NCI-H1694 treated with DMSO at 0.1 percent for 48 hours (cell line): ENCODE measurements at places on chromosomes 3 and 15.

- DNase-seq = peak; percentile 5
Measured at GRCh38 chr15:65212097-65212496, 824 bp upstream of the CILP start.

DNA sequence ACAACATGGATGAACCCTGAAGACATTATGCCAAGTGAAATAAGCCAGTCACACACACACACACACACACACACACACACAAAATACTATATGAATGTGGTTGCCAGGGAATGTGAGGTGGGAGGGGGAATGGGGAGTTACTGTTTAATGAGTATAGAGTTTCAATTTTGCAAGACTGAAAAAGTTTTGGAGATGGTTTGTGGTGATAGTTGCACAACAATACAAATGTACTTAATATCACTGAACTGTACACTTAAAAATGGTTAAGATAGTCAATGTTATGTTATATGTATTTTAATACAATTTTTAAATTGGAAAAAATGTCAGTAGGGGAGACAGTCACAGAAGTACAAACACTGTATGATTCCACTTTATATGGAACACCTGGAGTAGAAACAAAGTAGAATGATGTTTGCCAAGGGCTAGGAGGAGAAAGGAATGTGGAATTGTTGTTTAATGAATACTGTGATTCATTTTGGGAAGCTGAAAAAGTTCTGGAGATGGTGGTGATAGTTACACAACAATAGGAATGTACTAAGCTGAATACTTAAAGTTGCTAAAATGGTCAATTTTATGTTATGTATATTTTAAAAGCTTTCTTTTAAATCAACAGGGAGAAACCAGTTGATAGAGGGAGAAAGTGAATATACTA is 76.6 kb downstream of the RPL39L start:
- DNase-seq = no peak

- DNase-seq = no peak
Measured at GRCh38 chr3:185052631-185053030, 100.2 kb downstream of the C3orf70 start.

DNA sequence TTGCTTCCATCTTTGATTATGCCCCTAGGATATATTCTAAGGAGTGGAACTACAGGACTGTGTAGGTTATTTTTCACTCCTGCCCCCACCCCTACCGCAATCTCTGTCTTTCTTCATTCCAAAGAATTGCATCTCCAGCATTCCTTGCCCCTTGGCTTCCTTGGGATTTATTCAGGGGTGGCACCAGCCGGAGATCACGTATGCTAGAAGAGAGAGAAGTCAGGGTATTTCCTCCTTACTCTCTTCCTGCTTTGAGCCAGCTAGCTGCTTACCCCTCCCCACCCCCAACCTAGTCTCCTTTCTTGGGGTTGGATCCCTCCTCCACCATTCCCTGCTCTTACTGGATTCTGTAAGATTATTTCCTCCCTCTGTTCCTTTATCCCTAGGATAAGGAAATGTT is 35.0 kb upstream of the DENND4A start:
- DNase-seq = no peak

DNA sequence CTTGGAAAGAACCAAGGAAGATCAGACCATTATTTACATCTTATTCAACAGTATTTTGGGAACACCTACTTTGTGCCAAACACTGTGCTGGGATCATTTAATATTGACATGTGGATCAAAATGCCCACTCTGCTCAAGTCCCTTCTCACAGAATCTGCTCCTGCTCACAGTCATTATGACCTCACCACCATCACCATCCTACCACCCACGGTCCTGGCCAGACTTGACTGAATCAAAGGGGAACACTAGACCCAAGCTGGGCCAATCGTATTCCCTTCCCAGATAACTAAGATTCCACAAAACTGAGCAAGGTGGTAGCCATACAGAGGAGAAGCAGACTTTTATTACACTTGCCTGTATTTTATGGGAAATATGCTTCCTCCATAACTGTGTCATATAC is 3.4 kb upstream of the CEP152 start:
- DNase-seq = no peak

GRCh38 chr3:19757773-19758172 is 176.2 kb downstream of the EFHB start:
- DNase-seq = no peak

DNA sequence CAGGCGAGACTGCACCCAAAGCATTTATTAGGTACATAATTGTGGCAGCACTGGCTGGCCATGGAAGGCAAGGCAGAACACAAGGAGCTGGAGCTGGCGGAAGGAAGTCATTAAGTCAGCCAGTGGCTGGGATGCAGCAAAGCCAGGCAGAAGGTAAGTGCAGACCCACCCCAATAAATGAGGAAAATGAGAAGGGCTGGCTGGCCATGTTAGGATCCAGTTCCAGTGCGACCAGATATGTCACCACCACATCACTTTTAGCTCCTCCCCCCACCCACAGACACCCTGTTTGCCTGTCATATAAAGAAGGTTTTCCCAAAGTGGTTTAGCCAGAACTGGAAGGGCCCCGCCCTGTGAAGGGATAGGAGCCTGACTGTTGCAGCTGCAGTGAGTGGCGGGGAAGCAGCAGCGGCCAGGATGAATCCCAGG is at the start of gene FURIN:
TSS of gene FURIN (plus strand) at position 328 of the 429 bp plus-strand sequence. CDS start 7,153 bp downstream, outside the sequence.
- DNase-seq = no peak

DNA sequence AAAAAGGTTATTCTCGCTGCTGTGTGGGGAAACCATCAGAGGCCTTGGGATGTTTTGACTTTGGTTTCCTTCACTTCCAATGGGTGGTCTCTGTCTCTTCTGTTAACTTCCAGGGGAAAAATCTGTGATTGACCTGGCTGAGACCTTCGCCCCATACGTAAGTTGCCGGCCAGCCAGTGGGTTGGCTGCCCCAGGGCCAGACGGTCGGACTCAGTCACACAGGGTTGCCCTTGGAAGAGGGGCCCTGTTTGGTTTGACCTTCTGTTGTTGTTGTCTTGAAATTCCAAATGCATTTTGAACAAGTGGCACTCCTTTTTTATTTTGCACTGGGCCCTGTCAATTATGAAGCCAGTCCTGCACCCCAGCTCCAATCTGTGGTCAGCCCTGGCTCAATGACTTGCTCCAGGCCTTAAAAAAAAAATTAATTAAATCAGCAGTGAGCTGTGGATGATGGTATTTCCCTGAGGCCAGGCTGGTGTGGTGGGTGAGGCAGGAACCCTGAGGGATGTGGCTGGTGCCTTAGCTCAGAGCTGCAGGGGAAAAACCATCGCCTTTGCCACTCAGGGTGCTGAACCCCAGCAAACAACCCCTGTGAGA is 4.5 kb downstream of the FAM107A start:
- DNase-seq = no peak

GRCh38 chr3:39067286-39067685 is 15.5 kb downstream of the WDR48 start:
- DNase-seq = no peak

DNA sequence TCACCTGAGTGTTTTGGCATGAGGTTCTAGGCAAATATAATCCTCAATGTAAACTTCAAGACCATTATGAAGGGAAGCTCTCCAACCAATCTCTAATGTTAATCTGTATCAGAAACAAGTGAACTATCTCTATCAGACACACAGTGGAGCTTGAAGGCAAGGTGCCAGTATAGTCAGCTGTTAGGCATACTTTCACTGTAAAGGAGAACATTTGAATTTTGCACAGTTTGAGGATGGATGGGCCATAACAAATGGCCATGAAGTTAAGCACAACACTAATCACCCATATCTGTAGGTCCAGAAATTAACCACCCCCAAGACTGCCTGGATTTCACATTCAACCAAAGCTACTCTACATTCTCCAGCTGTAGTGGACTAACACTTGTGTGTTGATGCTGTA is 69.1 kb upstream of the LMOD3 start:
- DNase-seq = no peak
